GDM1 (cell line): ENCODE measurements at places on chromosomes 6 and 20.

DNA sequence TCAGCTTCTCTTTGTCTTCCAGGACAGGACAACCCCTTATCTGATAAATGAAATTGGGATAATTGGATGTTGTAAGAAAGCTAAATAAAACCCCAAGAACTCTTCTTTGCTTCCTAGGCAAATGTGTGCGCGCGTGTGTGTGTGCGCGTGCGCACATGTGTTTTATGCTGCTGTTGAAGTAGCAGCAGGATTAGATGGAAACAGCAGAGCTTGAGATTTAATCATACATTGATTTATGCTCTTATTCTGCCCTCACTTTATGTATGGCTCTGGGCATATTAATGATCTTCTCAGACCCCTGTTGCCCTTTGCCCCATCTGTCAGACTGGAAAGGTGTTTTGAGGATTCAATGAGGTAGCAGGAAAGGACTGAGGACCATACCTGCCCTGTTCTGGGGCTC is 324.0 kb upstream of the MAP3K7 start:
- DNase-seq, result no peak

GRCh38 chr6:15511248-15512125 is 151.3 kb downstream of the DTNBP1 start:
- DNase-seq, result no peak

GRCh38 chr6:3209114-3210023 is 18.1 kb downstream of the TUBB2B start:
- DNase-seq, result no peak

GRCh38 chr20:37898233-37899104 is 4.5 kb upstream of the VSTM2L start:
- DNase-seq, result no peak

- DNase-seq, result peak; percentile 93
Observed at GRCh38 chr20:4811661-4812181, 90.0 kb downstream of the PRND start.

GRCh38 chr20:51176446-51176845 is 153.5 kb upstream of the KCNG1 start:
- no peak for DNase-seq

DNA sequence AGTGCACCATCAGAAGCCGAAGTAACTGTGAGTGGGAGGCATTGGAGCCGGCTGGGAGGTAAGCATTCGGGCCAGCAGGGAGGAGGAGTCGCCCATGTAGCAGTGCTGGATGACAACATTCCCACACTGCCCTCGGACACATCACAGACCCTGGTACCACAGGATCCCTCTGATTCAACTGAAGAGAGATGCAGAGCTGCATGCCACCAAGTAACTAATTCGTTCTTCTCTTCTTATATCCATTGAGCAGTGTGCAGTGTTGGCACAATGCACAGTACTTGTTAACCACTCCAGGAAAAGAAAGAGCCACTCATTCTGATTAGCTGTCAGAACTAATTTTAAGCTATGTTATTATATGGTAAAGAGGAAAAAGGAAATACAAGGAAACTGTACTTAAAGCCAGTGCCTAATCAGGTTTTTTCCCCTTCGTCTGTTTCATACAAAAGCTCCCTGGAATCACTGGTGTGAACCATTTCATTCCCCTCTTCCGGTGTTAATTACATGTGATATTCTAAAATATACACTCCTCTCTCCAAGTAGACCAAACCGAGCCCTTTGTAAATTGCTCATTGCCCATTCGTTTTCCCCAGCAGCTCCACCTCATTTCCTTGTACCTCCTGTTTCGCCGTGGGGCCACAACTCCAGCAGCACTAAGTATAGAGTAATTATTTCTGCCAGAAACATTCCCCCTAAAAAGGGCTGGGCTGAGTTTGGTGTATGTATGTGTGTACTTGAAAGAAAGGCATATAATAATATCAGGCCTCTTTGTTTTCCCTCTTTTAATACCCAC is 32.4 kb upstream of the ADTRP start:
- DNase-seq, result no peak

- DNase-seq, result peak; percentile 57
Observed at GRCh38 chr6:26327450-26328264, 37.3 kb upstream of the BTN3A2 start.

- DNase-seq, result no peak
Observed at GRCh38 chr6:39441301-39441700, 118.8 kb upstream of the KCNK16 start.

- DNase-seq, result no peak
Observed at GRCh38 chr6:38116248-38116647, 296.7 kb downstream of the ZFAND3 start.

DNA sequence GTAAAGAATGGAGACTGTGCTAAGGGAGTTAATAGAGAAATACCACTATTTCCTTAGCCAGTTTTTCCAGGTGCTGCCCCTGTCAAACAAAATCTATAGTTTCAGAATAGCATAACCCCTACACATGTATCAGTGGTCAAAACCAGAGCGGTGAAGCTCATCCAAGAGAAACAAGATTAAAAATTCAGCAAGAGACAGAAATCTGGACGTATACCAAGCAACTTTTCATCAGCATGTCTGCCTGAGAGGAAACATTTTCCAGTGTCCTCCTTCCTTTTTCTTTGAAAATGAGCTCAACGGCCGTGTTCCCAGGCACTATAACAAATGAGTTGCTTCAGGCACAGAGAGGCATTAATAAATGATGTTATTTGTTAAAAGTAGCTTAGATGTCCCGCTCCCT is 416.5 kb downstream of the BCKDHB start:
- no peak for DNase-seq

DNA sequence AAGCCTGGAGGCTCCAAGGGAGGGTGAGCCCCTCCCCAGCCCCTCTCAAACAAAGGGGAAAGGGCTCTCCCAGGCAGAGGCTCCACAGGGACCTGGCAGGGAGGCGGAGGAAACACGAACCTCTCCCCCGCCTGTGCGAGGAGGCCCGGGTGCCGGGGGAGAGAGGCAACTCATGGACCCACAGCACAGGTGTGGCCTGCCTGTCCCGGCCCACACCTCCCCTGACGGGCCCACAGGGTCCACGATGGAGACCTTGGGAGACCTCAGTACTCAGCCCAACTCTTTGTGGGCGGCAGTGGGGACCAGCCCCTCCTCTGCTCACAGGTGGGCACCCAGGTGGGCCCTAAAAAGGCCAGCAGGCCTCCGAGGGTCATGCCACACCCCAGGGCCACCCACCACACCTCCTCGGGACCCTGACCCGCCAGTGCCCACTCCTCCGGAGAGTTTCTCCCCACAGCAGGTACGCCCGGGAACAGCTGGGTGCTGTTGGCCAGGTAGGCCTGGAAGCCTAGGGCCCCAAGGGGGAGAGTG is 12.2 kb downstream of the LAMA5 start:
- no peak for DNase-seq

GRCh38 chr6:63635215-63635587 is 401 bp upstream of the PHF3 start:
- no peak for DNase-seq

GRCh38 chr6:166115609-166116008 is 52.0 kb downstream of the TBXT start:
- no peak for DNase-seq

- no peak for DNase-seq
Observed at GRCh38 chr6:3904518-3904917, 55.3 kb downstream of the FAM50B start.

- no peak for DNase-seq
Observed at GRCh38 chr6:129875610-129876520, 14.8 kb upstream of the TMEM244 start.

GRCh38 chr6:635233-635632 is 21.7 kb downstream of the HUS1B start:
- DNase-seq, result no peak

DNA sequence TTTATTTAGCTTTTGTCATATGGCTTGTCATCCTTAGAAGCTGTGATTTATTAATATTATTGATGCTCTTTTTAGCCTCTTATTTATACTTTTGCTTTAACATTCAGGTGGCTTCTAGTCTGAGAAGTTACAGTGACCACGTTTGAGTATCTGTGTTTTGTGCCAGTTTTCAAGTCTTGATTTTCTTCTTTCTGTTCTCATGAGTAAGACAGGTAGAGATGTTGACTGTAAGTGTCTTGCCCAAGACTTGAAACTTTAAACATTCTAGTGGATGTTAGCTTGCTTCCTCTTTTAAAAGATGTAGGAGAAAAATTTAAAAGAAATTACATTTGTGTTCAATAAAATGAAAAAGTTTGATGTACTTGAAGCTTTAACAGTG is 122.6 kb downstream of the LRRC1 start:
- no peak for DNase-seq

GRCh38 chr6:138957484-138957883 is 30.6 kb downstream of the REPS1 start:
- DNase-seq, result no peak

- no peak for DNase-seq
Observed at GRCh38 chr6:41546475-41546865, 289 bp downstream of the FOXP4 start.

DNA sequence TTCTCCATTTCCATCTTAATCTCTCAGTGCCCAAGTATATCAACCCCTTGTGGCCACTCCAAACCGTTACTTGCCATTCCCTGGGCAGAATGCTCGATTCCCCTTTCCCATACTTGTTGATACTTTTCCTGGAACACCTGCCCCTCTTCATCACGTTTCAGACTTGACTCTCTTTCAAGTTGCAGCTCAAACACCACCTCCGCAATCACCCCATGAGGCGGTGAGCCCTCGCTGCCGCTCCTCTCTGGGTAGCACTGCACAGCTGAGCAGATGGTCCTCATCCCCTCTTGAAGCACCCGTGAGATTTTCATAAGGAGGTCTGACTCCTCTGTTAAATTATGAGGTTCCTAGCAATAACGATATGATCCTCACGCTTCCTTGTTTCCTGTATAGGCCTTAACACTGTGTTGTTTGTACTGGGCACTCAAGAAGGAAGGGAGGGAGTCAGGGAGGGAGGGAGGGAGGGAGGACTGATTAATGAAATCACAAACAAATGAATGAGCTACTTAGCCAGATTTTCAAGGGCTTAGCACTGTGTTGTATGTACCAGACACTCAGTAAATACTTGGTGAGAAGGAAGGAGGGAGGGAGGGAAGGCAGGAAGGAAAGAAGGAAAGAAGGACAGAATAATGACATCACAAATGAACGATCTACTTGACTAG is 8.0 kb upstream of the UQCC2 start:
- DNase-seq, result no peak

DNA sequence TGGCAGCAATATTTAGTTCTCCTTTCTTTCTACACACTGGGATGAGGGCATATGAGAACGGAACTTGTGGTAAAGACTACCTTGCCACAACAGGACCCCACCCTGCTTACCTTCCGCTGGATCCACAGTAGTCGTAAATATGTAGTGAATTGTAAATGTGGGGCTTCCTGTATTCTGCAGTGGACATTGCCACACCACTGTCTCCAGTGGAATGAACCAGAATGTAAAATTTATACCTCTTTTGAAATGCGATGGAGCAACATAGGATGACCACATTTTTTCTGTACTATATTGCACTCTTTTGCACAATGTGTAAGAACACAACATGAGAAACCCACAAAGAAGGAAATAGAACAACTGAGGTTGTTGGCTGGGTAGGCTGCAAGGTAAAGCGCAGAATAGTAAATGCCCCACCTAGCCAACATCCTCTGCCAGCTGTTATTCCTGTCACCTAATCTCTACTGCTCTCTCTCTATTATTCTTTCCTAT is 16.1 kb upstream of the RIPOR2 start:
- peak; percentile 72 for DNase-seq

DNA sequence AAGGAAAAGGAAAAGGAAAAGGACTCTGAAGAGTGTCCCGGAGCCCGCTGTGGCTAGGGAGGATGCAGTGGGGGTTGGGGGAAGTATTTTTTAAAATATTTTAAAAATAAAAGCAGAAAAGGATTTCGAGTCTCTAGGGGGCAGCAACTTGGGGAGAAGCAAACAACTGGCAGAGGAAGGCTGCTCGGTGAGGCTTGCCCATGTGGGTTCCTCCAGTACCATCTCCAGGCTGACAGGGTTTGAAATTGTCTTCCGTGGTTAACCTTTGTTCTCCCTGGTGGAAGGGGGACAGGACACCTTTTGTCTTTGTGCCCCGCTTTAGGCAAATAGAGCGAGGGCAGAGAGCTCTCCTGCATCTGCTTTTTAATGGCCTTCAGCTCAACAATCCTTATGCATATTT is 60.4 kb upstream of the SNX9 start:
- DNase-seq, result no peak

DNA sequence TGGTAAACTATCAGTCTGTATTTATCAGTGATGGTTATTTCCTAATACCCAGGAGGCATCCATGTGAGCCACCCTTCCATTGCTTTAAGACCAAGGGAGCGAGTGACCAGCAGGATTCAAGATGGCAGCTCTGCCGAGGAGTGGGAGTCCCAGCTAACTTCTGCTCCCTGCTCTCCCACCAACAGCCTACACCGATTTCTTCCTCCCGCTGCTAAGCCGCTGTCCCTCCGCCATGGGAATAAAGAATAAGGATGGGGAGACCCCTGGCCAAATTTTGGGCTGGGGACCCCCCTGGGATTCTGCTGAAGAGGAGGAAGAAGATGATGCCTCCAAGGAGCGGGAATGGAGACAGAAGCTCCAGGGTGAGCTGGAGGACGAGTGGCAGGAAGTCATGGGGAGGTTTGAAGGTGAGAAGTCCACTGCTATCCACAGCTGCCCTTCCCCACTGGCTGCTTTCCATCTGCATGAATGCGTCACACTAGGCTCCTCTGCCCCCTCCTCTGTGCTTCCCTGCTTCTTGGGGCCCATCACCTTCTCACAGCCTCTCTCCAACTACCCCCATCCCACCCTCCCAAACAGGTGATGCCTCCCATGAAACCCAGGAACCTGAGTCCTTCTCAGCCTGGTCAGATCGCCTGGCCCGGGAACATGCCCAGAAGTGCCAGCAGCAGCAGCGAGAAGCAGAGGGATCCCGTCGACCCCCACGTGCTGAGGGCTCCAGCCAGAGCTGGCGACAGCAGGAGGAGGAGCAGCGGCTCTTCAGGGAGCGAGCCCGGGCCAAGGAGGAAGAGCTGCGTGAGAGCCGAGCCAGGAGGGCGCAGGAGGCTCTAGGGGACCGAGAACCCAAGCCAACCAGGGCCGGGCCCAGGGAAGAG is 10.3 kb downstream of the NFKBIL1 start:
- DNase-seq, result no peak

- no peak for DNase-seq
Observed at GRCh38 chr20:18421608-18422007, 45.2 kb downstream of the DZANK1 start.

DNA sequence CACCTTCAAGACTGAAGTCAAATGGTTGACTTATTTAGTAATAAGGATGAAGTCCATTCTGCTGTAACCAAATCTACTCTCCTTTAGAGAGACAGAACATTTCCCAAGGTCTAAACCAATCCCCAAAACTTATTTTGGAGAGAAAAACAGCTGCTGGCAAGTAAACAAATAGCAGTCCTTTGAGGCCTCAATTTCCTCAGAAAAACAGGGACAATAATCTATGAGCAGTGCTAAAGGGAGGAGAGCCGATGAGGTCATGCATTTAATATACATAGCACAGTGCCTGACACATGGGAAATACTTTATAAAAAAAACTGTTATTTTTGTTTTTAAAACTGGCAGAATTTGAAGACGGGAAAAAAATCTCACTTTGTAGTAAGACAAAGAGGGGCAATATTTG is 526.0 kb downstream of the EPM2A start:
- DNase-seq, result no peak

- DNase-seq, result no peak
Observed at GRCh38 chr20:51926670-51927305, 124.5 kb upstream of the SALL4 start.

- no peak for DNase-seq
Observed at GRCh38 chr6:20577173-20577688, 43.0 kb downstream of the CDKAL1 start.
